ENCODE measurements at places on chromosomes 7 and 10.
A peak's percentile ranks its signal among the peaks of the same experiment; 100 is the strongest.

DNA sequence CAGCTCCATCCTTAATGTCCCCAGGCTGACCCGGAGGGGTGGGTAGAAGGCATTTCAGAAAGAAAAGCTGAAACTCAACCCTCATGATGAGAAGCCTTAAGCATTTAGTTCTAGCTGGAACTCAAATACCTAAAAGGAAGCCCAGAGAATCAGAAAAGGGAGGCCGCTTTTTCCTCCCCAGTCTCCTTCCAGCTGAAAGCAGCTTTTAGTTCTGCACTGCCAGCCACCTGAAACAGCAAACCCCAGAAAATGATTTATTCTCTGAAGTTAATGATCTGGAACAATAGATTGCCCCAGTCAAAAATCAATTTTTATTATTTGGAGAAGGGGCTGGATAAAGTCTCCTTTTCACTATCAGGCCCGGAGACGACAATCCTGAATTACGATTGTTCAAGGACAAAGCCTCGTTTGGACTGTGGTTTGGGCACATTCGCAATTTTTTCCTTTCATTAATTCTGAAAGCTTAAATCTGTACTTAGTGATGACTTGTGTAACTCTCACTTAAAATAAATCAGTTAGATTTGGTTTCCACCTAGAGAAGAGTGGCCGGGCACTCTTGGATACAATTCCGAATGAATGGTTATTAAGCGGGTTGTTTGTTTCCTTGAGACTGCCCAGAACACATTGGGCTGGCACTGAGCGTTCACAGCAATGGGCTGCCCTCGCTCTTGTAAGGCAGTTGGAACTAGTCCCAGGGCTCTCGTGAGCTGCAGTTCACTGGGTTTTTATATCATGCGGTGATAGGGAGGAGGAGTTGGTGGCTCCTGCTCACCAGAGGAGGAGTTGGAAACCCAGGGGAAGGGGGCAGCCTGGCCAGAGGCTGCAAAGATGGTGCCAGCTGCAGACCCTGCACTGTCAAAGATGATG lies 262.2 kb downstream of the CCSER2 start:
- no peak for DNase-seq

- DNase-seq, result no peak
These were observed 1.0 kb downstream of the FFAR4 start for GRCh38 chr10:93567277-93568104.

- no peak for DNase-seq
These were observed 99.8 kb upstream of the RET start for GRCh38 chr10:42977032-42977416.

DNA sequence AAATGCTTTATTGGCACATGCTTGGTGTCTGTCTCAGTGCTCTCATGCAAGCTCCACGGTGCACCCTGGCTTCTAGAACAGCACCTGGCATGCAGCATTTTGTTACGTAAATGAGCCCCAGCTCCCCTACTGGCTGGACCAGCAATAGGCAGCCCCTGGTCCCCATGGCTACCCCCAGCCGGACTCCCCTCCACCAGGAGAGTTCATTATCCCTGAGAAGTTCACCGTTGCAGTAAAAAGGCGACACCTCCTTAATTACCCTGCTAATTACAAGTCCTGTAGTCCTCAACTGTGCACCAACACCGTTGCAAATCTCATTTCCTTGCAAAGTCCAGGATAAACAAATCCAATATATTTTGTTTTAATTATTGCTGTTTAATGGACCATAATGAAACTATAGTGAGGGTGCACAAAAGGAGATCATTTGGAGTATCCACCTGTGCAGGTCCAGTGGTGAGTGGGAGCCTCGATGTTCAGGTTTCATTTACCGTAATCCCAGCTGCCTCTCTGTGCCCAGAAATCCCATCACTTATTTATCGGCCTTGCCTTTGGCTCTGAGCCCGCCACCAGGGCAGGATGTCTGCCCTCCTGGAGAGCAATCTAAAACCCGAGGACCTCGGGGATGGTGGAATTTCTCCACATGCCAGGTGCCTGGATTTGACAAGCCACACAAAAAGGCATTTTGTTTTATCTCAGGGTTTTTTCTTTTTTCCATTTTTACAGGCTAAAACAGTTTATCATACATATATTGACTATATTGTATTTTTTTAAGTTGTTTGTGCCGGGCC lies 12.8 kb upstream of the DRGX start:
- no peak for DNase-seq

DNA sequence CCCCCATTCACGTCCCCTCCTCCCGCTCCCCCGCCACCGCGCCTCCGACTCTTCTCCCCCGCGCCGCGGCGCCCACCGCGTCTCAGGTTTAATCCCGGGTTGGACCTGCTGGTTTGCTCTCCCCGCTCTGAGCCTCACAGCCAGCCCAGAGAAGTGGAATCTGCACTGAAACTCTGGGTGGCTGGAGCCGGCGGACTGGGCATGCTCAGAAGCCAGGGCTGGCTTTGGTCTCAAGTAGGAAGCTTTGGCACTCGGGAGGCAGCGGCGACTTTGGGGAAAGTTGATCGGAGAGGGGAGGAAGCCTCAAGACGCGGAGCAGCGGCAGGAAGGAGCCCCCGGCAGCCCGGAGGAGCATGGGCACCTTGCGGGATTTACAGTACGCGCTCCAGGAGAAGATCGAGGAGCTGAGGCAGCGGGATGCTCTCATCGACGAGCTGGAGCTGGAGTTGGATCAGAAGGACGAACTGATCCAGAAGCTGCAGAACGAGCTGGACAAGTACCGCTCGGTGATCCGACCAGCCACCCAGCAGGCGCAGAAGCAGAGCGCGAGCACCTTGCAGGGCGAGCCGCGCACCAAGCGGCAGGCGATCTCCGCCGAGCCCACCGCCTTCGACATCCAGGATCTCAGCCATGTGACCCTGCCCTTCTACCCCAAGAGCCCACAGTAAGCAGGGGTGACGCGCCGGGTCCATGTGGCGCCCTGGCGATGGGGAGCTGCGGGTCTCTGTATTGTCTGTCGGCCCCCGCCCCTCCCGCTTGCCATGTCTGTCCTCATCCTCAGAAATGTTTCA lies at the start of gene PRKG1:
TSS of gene PRKG1 (plus strand) at position 250 of the 791 bp plus-strand sequence.
- DNase-seq, result peak; percentile 71

DNA sequence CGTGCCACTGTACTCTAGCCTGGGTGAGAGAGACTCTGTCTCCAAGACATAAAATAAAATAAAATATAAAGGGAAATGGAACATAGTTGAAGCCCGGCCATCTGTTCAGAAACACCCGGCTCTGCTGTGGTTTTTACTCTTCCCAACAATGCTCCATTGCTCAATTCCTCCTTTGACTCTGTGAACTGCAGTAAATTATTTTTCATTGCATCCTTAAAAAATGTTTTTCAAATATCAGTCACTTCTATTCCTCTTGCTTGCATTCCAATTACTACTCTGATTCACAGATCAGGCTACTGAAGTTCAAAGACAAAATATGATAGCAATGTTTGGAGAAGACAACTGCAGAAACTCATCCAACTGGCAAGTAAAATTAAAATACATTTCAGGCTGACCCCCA lies 983.0 kb downstream of the SORCS1 start:
- DNase-seq, result no peak

DNA sequence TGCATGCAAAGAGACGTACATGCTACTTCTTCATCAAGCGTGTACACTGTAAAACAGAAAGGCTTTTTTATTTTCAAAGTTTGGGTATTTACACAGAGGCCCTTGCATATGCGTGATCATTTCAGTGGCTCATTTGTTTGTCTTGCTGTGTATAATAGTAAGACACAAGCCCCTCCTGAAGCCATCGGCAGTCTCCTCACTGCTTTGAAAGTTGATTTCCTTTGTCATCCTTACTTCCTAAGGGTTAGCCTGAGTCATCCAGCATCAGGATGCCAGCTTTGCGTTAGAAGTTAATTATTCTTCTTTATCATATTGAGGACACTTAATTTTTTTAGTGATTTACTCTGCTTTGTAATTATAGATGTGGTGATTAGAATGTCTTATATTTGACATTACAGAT lies 72.5 kb upstream of the CTBP2 start:
- DNase-seq, result no peak

GRCh38 chr7:24825381-24825794 lies 68.1 kb upstream of the GSDME start:
- DNase-seq, result no peak

DNA sequence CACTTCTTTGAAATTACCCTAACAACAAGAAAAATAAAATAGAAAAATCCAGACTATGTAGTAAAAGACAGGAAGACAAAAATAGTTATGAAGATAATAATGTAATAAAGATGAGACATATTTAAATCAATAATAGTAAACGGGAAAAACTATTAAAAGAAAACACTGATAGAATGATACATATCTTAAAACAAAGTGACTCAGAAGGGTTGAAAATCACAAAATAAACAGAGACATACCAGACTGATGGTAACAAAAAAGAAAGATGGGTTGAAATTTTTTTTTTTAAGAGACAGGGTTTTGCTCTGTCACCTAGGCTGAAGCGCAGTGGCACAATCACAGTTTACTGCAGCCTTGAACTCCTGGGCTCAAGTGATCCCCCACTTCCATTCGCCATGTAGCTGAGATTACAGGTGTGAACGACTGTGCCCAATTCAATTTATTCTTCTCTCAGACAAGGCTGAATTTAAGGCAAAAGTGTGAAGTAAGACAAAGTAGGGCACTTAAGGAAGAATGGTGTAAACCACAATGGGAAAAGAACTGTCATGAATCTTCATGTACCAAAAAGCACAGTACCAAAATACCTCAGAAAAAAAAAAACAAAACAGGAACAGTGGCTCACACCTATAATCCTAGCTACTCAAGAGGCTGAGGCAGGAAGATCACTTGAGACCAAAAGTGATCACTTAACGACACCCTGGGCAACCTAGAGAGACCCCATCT lies 47.4 kb downstream of the LMBR1 start:
- DNase-seq, result no peak

DNA sequence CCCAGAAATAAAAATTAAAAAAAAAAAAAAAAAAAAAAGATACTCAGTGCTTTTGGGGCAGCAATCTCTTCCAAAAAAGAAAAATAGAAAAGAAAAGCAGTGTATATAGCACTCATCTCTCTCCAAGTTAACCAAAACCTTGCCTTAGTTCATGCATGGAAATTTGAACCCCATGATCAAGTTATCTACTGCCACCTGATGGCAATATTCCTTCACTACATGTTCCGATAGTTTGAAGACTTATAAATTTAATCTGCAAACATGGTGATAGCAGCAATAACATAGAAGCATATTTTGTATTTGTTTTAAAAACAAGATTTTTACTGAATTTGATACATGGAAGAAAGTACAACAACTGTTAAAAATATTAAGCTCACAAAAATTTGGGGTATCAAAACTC lies 48.6 kb upstream of the SLIT1 start:
- DNase-seq, result peak; percentile 36

GRCh38 chr7:27684491-27684890 lies 21.8 kb upstream of the HIBADH start:
- no peak for DNase-seq

GRCh38 chr10:131433568-131433967 lies 122.0 kb upstream of the TCERG1L start:
- no peak for DNase-seq

GRCh38 chr10:120980279-120981255 lies 129.4 kb downstream of the WDR11 start:
- DNase-seq, result no peak

- no peak for DNase-seq
These were observed 301.9 kb upstream of the GALNT17 start for GRCh38 chr7:70830060-70830395.

DNA sequence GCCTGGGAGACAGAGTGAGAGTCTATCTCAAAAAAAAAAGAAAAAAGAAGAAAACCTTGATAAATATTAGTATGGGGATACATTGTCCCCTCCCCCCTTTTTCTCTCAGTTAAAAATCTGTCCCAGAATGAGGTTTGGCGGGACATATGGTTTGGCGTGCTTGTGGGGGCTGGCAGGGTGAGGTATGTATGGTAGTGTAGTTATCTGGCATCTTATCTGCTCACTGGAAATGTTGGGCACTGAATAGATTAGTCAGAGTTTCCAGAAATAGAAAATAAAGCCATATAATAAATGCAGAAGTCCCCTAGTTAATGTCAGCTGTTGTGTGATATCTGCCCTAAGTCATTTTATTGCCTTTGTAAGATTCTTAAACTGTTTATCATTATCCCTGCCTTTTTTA lies 397.5 kb upstream of the GALNT17 start:
- no peak for DNase-seq

- no peak for DNase-seq
These were observed 13.3 kb upstream of the PDCD4 start for GRCh38 chr10:110858297-110858934.

- no peak for DNase-seq
These were observed 319.2 kb downstream of the ADARB2 start for GRCh38 chr10:1418031-1418550.

- no peak for DNase-seq
These were observed 40.0 kb upstream of the ZNF365 start for GRCh38 chr10:62333988-62334682.

GRCh38 chr7:143967398-143967797 lies 12.8 kb downstream of the OR2F1 start:
- DNase-seq, result no peak

DNA sequence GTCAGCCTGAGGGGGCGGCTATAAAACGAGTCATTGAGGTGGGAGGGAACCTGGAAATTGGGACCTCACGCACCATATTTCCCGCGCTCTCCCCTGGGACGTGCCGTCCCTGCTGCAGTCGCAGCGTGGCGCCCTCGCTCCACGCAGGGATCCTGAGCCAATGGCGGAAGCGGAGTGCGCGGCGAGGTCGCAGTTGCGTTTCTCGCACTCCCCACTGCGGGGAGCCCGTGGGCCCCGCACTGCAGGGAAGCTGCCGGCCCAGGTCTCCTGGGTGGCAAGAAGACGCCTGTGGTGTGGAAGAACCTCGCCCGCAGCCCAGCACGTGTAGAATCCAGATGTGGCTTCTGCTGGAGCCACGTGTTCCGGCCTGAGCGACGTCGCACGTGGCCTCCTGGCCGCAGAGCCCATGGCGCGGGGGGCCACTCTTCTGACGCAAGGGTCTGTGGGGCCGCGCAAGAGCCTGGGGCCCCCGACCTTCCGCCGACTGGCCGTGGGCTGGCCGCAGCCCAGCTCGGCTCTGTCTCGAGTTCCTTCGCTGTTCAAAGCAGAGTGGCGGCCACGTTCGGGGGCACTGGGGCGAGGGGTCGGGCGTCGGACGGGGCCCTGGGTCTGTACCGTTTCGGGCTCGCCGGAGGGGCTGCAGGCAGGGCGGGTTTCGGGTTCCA lies 26.4 kb downstream of the HIF1AN start:
- peak; percentile 89 for DNase-seq

- peak; percentile 36 for DNase-seq
These were observed 1277.1 kb downstream of the GATA3 start for GRCh38 chr10:9331583-9332008.

DNA sequence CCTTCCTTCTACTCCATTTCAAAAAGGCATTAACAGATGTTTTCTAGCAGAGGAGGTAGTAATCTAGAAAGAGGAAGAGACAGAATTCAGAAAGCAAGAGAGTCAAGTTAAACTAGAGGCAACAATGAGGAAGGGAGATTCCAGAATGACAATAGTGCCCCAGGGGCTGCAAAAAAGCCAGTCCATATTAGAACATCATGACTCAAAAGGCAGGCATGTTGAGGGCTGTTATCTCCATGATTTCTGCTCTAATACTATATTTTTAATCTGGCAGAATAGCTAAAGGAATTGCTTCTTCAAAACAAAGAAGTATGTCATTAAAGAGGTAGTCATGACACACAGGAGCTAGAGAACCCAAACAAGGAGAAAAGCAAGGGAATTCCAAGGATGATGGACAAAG lies 599.6 kb downstream of the INHBA start:
- no peak for DNase-seq

GRCh38 chr7:548401-548800 lies 28.8 kb upstream of the PDGFA start:
- DNase-seq, result no peak

GRCh38 chr10:77899690-77900089 lies 26.9 kb downstream of the DLG5 start:
- no peak for DNase-seq

- no peak for DNase-seq
These were observed 75.3 kb downstream of the HIBADH start for GRCh38 chr7:27587429-27587828.
